ENCODE measurements at places on chromosomes 6 and 20.

GRCh38 chr6:41432280-41432679 lies 96.9 kb downstream of the NCR2 start:
- DNase-seq: no peak

DNA sequence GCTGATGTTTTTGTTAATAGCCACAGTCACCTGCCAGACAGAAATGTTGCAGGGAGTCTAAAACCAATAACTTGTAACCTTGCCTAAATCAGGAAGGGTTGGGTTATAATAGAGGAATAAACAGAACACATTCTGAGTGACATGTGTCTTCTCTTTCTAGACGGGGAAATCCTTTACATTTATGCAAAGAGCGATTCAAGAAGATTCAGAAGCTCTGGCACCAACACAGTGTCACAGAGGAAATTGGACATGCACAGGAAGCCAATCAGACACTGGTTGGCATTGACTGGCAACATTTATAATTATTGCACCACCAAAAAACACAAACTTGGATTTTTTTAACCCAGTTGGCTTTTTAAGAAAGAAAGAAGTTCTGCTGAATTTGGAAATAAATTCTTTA lies 31.5 kb downstream of the PRPH2 start:
- no peak for DNase-seq

DNA sequence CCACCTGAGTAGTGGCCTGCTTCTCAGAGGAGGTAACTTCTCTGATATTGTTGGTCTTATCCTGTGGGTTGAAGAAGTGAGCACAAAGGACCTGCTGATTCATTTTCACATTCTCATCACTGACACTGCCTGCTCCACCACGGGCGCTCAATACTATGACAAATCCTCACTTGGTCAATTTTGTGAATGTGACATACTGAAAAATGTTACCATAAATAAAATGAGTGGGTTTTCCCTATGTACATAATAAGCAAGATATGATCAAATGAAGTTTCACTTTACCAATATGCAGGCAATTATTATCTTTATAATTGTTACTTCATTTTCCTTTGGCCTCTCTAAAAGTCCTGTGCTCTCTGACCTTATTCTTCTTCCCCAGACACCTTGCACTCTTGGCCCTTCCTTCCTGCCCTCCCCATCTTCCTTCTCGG lies 71.5 kb upstream of the RIPOR2 start:
- no peak for DNase-seq

DNA sequence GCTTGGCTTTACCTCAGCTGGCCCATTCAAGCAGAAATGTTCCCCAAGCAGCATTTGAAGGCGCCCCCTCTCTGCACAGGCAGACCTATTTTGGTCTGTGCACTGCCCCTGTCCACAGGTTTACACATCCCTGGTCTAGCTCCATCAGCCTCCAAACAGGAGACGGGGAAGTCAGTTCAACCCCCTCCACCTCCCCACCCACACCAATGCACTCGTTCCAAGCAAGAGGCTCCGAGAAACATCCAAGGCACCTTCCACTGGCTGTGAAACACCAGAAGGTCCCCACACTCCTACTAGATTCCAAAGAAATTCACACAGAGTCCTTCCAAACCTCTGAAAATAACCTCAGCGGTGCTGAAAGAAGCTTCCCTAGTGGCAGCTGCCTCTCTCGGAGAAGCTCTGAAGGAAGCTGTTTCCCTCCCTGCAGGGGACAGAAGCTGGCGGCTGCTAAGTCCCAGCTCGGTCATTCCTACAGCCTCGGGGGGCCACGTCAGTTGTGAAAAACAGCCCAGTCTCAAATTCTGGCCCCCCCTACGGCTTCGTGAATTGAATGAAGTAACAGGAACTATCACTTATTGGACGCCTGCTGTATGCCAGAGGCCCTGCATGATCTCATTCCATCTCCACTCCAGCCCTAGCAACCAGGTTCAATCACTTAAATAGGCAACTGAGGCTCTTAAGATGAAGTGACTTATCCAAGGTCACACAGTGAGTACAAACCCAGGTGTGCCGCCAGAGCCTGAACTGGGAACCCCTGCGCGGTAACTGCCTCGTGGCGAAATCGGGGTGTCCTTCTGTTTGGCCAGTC lies 815 bp downstream of the SPATA2 start:
- no peak for DNase-seq

GRCh38 chr6:551829-552350 lies 105.0 kb downstream of the HUS1B start:
- no peak for DNase-seq

GRCh38 chr20:38748861-38749149 lies 545 bp downstream of the ACTR5 start:
- no peak for DNase-seq

- DNase-seq: no peak
Measured at GRCh38 chr6:89655122-89655521, 16.6 kb upstream of the LYRM2 start.

- no peak for DNase-seq
Measured at GRCh38 chr6:129732034-129732433, 22.1 kb upstream of the ARHGAP18 start.

DNA sequence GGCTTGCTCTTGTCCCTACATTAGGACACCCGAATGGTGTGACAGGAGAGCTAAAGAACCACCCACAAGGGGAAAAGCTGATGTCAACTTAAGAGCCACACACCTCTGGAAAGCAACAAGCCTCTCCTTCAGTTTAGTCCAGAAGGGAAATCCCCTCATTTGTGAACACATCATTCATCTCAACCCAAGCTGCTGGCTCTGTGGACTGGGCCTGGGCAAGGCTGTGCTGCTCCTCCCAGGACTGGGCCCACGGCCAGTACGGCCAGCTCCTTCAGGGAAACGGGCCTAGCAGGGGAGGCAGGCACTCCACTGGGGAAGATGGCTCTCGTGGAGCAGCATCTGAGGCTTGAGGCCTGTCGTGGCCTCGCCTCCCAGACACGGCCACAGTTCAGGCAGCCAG lies 12.8 kb upstream of the SLC4A11 start:
- DNase-seq: no peak

DNA sequence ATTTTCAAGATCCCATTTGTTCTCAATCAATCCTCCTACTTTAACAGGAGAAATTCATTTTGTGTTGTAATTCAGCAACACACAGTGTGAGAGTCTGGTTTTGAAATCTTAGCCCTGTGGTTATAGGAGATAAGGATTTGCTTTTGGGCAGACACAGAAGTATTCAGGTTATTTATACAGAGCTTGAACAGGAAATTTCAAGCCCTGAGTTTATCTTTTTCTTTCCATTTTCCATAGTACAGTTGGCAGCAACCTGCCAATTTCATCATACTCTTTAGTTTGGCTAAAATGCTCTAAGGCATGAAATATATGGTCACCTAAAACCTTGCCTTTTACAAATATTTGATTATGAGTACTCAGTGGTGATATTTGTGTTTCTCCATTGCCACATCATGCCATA lies 41.4 kb downstream of the PKIB start:
- no peak for DNase-seq

GRCh38 chr6:158514176-158514575 lies 45.7 kb upstream of the TMEM181 start:
- DNase-seq: no peak

GRCh38 chr20:48550814-48551213 lies 277.0 kb downstream of the PREX1 start:
- no peak for DNase-seq

Data from left renal cortex interstitium (tissue), 4 donors.